Activated CD4-positive, alpha-beta T cell treated with anti-CD3 and anti-CD28 coated beads, Interleukin-2, amount 50 U/mL, for 1 hour (primary cell): ENCODE measurements at places on chromosomes 13 and 19.

DNA sequence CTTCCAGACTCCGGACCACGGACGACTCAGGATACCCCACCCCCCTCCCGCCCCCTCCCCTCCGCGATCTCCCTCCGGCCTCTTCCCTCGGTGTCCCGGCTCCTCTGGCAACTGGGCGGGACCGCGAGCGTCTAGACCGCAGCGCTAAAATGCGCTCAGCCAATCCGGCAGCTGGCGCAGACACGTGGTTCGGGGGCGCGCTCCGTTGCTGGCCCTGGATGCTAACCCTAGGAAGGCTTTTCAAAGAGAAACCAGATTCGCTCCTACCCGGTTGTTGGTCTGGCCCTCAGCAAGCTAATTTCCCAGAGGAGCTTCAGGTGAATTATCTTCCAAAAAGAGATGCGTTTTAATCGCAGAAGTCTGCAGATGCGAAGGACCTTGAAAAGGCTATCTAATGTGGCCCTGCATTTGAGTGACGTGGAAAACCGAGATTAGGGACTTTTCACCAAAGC is at the start of gene DZIP1:
TSS of gene DZIP1 (minus strand) at position 106 of the 452 bp plus-strand sequence. CDS start 2,677 bp downstream, outside the sequence.
- DNase-seq = no peak

GRCh38 chr19:51156710-51157109 is 14.6 kb downstream of the SIGLEC7 start:
- DNase-seq = no peak

- DNase-seq = no peak
Measured at GRCh38 chr19:31113293-31113692, 235.9 kb downstream of the TSHZ3 start.

GRCh38 chr19:58083021-58083420 is 15.0 kb downstream of the ZSCAN18 start:
- DNase-seq = no peak

GRCh38 chr13:112596235-112596634 is 8.3 kb upstream of the TUBGCP3 start:
- no peak for DNase-seq

DNA sequence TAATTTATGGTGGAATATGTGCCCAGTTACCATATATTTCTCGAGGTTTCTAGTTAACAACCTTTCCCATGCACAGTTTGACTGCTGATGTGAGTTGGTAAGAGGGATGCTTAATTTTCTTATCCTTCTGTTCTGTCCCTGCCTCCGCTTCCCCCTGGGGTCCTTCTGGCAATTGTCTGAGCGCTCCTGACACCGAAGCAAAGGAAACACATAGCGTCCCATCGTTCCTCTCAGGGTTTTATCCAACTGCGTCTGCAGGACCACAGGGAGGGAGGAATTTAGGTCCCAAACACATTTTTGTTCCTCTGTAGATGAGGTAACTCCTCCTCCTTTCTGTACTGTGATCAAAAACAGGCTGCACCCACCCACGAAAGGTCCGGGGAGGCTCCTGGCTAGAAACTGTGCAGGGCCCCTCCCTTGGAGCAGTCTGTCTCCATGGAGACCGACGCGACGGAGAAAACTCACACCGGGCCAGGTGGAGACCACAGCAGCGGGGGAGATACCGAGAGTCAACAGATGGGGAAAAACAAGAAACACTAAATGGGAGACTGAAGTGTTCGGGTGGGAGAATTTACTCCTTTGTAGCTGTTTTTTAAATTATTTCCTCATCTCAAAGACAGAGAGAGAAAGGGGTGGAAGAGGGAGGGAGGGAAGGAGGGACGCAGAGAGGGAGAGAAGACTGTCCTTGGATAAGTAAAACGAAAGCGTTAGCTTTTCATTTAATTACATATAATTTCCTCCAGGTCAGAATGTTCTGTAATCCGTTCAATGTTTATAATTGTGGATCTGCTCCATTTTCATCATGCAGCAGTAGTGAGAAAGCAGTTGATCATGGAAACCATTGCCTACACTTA is 191.8 kb upstream of the NBEA start:
- no peak for DNase-seq

DNA sequence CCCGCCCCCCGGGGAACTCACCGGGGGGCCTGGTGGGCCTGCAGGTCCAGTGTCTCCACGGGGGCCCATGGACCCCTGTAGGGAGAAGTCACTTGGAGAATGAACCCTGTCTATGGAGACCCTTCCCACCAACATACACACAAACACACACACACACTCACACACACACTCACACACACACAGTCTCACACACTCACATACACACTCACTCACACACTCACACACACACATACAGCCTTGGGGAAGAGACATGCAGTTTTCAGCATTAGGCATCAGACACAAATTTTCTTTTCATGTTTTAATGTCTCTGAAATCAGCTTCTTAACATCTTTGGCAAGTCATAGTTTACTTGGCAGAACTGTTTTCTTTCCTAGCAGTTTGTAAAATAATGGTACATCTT is 31.0 kb upstream of the OLFM2 start:
- no peak for DNase-seq
